ENCODE measurements at places on chromosomes 12 and 14. TPM values are rescaled to one million over a fixed set of nuclear protein-coding genes. Genes with fewer than 3 reads are reported as not detected.

DNA sequence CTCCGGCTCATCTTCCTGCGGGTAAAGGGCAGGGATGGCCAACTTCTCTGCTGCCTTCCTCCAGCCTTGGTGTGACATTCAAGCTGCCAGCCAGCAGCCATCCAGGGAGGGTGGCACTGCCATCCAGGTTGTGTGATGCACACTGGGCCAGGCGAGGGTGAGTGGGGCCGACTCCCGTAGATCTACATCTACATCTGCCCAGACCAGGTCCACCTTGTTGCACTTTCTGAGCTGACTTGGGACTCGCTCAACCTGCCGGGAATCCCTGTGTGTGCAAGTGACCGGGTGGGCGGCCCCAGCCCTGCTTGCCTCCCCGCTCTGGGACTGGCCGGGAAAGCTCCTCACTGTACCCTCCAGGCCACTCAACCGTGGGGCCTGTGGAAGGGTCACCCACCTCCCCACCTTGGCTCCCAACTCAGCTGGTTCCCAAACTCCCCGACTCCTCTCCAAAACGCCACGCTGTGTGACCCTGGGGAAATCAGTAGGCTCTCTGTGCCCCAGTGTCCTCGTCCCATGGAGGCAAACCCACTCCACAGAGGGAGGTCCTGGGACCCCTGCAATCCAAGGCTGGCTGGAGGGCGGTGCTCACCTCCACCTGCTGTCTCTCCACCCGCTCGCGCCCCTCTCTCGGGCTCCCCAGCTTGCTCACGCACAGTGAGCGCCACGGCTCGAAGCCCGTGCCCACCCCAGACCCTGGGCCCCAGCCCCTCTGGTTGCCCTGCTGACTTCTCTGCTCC, 14.7 kb downstream of the JAG2 start:
- DNase-seq = no peak

DNA sequence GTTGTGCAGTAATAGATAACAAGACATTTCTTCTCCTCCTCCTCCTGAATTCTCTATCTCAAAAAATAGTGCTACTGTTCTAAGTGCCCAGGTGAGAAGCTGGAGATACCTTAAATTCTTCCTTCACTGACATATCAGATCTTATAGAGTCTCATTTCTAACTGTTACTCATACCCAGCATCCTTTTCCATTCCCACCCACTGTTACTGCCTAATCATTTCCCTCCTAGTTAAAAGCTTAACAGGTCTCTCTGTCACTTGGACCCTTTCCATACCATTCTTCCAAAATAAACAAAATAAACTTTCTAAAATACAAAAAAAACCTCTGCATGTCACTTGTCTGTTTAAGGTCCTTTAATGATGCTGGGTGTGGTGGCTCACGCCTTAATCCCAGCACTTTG, 124.4 kb downstream of the VEZT start:
- no peak for DNase-seq

DNA sequence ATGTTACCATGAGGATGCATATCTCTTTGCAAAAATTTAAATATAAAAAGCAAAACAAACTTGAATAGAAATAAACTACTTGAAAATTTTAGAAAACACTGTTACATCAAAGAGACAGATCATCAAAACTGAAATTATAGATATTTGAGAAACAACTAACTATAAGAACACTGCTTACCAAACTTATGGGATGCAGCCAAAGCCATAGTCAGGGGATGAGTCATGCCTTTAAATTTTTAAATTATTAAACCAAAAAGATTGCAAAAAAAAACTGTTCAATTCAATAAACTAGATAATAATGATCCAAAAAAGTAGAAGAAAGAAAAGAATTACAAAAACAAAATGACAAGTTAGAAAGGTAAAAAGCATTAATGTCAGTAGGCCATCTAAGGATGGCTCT, 7.5 kb downstream of the BDKRB2 start:
- no peak for DNase-seq

DNA sequence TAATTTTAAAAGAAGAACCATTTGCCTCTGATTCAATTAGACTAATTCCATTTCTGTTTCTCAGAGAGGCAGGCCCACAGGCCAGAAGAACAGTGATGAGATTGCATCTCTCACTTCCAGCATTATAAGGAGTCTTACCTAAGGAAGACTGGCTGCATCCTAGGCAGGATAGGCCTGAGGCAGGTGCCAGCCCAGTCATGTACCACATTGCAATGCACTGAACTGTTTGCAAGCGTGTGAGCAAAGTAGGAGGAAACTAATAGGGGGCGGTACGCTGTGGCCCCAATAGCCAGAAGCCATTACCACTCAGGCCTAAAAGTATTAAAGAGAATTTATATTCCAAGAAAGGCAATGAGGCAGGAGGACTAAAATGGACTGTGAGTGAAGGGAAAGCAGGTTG, 12.1 kb upstream of the CNIH1 start:
- no peak for DNase-seq

Gene SCN8A
- 7.4 TPM for total RNA-seq

GRCh38 chr14:101478096-101478495, 83.2 kb upstream of the DIO3 start:
- DNase-seq = no peak

DNA sequence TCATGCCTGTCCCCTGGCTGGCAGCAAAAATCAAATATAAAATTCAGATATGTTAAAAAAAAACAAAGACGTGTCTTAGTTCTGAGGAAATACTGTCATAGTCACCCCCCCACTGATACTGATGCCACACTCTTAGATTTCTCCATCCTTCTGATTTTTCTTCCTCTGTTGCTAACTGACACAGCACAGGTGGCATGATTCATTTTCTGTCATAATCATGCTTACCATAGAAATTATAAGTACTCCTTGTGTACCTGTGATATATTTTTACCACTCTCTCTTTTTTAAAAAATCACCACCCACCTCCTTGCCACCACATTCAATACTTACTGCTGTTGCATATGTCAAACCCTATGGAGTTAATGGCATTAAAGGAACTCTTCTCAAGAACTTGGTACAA, 209.2 kb downstream of the PPM1H start:
- DNase-seq = no peak

- no peak for DNase-seq
Measured at GRCh38 chr12:1970331-1970900, 33.8 kb downstream of the DCP1B start.

DNA sequence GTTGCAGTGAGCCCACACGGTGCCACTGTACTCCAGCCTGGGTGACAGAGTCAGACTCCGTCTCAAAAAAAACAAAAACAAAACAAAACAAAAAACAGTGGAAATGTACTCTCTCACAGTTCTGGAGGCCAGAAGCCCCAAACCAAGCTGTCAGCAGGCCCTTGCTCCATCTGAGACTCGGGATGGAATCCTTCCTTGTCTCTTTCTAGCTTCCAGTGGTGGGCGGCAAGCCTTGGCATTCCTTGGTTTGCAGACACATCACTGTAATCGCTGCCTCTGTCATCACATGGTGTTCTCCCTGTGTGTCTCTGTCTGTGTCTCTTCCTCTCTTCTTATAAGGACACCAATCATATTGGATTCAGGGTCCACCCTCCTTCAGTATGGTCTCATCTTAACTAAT, 6.4 kb downstream of the TNS2 start:
- DNase-seq = no peak

DNA sequence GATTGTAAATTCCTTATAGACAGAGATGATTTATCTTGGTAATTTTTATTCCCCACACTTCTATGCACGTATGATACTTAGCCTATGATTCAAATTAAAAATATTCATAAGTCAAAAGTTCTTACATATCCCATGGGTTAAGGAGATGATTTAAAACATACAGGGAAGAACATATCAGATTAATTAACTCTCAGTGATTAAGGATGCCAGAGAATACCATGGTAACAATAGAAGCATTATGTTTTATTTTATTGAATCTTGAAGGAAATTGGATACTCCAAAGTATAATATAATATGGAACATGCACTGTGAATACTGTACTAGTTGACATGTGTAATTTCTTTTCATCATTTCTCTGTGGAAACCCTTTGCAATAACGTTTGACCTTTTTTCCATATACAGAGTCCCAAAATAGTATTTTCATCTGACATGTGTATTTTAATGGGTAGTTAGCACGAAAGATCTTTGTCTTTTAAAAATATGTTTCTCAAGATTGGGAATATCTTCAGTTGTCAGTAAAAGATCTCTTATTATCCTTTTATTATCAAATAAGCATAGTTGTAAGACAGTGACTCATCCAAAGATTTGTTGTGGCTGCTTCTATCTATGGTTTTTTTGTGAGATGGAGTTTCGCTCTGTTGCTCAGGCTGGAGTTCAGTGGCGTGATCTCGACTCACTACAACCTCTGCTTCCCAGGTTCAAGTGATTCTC, 166.7 kb downstream of the RAD51B start:
- DNase-seq = peak; percentile 62

Gene STRN3
- 39.0 TPM for total RNA-seq

GRCh38 chr12:132363661-132364347, 34.4 kb upstream of the GALNT9 start:
- DNase-seq = no peak

DNA sequence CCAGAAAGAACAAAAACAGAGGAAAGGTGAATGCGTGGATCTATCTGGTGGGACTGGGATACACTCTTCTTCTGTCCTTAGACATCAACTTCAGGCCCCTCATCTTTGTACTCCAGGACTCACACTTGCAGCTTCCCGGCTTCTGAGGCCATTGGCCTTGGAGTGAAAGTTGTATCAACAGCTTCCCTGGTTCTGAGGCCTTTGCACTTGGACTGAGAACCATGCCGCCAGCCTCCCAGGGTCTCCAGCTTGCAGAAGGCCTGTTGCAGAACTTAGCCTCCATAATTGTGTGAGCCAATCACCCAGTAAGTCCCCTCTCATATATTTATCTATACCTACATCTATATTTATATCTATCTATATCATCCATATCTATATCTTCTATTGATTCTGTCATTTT, 218.4 kb downstream of the SOX5 start:
- DNase-seq = no peak

DNA sequence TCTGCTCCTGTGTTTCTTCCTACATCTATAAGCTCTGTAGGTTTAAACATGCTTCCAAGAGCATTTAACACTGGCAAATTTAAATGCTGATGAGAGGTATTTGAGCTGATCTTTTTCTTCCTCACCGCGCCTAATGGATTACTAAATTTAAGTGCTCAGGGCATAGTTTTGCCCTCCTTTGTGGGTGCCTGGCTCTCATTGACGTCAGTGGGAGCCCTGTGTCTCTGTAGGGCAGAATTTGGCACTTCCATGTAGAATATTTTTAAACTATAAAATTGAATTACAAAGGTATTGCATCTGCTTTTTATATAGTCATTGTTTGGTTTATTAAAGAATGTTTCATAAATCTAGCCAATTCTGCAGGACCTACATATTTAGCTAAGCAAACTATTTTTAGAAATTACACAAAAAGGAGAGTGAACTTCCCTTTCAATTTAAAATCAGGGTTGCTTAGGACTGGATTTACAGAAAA, 444.8 kb downstream of the AEBP2 start:
- no peak for DNase-seq

Gene RPL10L
- total RNA-seq = not detected

- DNase-seq = peak; percentile 17
Measured at GRCh38 chr14:49896966-49897365, 4.1 kb downstream of the ARF6 start.

GRCh38 chr12:77601069-77601468, 229.6 kb upstream of the NAV3 start:
- DNase-seq = no peak

- DNase-seq = peak; percentile 95
Measured at GRCh38 chr12:58425481-58426392, 484.4 kb downstream of the ATP23 start.

GRCh38 chr14:68716698-68717097, 76.2 kb downstream of the ZFP36L1 start:
- DNase-seq = no peak

Gene SCYL2
- 42.6 TPM for total RNA-seq

GRCh38 chr14:40058901-40059897, 627.0 kb upstream of the FBXO33 start:
- no peak for DNase-seq

DNA sequence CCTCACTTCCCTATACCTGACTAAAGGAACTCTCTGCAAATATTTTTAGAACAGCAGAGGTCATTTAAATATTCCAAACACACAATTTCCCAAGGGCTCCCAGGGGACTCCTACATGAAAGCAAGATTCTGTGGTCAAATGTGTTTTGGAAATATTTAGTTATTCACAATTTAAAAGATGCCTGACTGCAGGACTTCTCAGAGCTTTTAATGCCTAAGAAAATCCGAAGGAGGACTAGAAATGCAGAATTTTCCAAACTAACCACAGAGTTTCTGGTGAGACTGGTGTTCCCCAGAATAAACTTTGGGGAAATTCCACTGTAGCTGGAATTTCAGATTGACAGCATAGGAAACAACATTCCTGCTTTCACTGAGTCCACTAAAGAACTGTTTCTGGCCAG, 84.8 kb upstream of the MAP1LC3B2 start:
- peak; percentile 47 for DNase-seq

GRCh38 chr12:9404031-9404430, 195.8 kb upstream of the PZP start:
- DNase-seq = no peak

- no peak for DNase-seq
Measured at GRCh38 chr12:115323223-115323905, 639.4 kb upstream of the TBX3 start.

DNA sequence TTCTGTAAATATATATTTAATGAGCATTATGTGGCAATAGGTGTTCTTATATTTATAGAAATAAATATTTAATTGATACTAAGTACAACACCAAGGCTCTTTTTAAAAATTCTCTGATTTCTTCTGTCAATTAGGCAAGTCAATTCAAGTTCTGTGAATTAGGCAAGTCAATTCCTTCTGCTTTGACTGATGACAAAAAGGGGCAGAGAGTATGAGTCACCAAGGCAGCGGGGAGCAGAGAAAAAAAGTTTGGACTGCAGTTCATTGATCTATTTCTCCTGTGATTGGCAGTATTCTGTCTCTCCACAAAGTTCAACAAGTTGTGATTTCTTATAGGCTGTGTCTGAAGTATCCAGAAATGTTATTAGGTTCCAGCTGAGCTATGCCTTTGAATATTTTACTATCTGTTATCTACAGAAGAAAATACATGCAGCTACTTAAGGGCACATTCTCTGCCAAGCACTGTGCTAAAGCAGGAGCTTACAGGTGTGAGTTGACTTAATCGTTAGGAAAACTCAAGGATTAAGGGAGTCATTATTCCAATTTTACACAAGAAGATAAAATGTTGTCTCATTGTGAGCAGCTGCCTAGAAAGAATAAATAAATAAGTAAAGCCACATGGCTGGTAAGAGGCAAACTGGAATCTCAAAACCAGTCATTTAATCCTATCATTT, 206.4 kb upstream of the ALG10B start:
- no peak for DNase-seq
